ENCODE measurements at places on chromosomes 6 and 20.
A peak's percentile ranks its signal among the peaks of the same experiment; 100 is the strongest.

DNA sequence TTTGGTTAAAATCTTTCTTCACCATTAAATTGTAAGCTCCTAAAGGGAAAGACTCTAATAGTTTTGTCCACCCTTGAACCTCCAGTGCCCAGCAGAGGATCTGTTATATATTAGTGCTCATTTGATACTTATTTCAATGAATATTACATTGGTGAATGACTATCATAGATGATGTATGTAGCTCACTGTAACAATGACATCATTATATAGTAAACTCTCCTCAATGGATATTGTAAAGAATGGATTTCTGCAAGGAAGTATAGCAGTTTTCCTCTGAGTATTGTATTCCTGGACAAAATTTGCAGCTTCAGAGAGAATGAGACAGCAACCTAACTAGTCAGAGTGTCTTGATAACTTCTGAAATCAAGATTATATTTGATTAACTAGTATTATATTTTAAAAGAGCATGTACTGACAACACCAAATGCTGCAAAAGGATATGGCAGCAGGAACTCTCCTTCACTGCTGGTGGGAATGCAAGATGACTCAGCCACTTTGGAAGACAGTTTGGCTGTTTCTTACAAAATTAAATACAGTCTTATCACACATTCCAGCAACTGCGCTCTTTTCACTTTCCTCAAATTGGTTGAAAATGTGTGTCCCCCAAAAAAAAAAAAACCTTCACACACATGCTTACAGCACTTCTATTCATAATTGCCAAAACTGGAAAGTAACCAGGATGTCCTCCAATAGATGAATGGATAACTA, 189.8 kb upstream of the OPRM1 start:
- DNase-seq, result no peak

GRCh38 chr6:1890071-1890470, 280.4 kb downstream of the FOXC1 start:
- no peak for DNase-seq

- DNase-seq, result no peak
These were observed 14.9 kb downstream of the CRISP2 start for GRCh38 chr6:49698478-49698877.

DNA sequence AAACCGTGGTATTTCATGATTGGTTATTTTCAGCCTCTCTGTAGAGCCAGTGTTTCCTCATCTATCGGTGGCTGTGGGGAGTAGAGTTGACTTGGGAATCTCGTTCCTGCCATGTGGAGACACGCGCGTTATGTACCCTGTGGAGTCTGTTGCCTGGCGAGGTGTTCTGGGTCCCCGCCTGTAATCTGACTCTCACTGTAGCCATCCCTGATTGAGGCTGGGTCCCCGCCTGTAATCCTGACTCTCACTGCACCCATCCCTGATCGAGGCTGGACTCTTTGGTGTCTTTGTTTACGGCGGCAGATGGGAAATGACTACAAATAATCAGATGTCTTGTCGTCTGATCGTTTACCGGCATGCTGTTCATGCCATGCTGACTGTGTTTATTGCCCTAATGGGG, 153.9 kb downstream of the DTNBP1 start:
- DNase-seq, result no peak

- DNase-seq, result no peak
These were observed 308.4 kb upstream of the GJE1 start for GRCh38 chr6:141824350-141824749.

DNA sequence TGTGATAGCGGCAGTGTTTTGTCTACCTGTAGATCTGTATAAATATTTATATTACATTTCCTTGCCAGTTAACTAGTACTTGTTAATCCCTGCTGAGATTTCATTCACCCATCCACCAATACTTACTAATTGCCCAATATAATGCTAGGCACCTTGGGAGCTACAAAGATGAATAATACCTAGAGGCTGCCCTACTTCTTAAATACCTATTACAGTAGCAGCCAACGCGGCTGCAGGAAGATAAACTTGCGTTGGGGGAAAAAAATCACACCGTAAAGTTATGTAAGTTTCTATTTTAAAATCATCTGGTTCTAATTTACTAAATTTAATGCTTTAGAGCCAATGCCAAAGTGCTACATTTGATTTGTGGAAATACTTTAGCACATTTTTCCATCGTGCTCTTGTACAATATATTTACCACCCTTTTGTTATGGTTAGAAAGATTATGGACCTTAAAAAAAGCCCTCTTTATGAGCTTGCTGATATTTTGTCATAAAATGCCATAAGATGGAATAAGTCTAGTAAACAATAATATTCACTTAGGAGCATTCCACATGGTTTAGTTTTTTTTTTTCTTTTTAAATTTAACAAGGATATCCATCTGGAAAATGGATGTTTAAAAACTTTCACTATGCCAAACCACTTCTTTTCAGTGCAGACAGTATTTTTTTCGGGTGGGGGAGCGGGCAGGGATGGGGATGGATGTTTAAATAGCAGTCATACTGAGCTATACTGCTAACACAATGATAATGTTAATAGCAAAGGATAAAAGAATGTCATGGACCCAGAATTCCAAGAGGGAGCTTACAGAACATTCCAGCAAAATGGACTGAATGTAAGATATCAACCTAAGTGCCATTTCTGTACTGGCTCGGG, 13.2 kb upstream of the NEDD9 start:
- no peak for DNase-seq

- DNase-seq, result no peak
These were observed 83.2 kb upstream of the PAX1 start for GRCh38 chr20:21622097-21622857.

DNA sequence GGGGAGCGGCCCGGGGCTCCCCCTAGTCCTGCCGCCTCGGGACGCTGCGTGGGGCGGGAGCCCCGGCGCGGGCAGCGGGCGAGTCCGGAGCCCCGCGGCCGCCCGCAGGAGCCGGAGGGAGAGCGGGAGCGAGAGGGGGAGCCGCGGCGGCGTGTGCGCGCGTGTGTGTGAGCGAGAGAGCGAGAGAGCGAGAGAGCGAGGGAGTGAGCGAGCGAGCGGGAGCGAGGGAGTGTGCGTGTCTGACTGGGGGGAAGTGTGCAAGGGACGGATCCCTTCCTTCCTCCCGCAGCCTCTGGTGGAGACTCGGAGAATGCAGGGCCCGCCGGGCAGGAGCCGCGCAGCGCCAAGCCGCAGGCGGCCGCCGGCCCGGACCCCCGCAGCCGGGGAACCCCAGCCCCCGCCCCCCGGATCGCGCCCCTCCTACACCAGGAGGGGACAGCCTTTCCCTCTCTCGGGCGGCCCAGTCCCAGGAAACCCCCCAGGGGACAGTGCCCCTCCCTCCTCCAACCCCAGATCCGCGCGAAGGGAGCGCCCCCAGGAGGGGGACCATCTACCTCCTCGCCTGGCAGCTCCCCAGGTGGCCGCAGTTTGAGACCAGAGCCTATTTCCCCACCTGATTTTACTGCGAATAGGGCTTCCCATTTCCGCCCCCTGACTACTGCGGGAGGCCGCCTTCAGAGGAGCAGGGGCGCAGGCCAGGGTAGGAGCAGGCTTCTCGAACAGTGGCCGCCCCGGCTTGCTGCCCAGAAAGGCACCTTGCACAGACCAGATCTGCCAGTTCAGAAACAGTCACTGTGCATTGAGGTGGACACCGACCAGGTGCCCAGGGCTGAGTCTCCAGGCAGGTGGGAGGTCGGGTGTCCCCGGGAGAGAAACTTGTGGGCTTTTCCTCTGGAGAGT, at the start of gene CDH22:
Gene CDH22 (minus strand): TSS at position 241 of the 900 bp plus-strand sequence. CDS start 57,204 bp downstream, outside the sequence.
- DNase-seq, result peak; percentile 40

GRCh38 chr6:96899019-96899418, 1.3 kb upstream of the NDUFAF4 start:
- DNase-seq, result no peak

DNA sequence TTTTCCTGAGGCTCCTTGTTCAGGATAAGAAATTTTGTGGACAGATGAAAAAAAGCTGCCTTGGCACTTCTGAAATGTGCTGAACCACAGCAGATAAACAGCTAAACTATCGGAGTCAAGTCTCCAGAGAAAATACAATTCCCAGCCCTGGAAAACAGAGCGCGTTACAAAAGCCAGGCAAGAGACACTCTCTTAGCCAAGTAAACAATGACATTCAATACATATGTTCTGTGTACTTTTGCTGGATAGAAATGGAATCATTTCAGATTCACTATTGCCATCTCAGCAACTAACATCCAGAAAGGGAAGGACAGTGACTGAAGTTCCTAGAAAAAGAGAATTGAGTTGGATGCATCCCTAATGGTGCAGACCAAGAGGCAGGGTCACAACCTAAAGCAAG, 196.8 kb upstream of the NRSN1 start:
- no peak for DNase-seq

- no peak for DNase-seq
These were observed 104.9 kb upstream of the TFAP2D start for GRCh38 chr6:50608421-50608820.

DNA sequence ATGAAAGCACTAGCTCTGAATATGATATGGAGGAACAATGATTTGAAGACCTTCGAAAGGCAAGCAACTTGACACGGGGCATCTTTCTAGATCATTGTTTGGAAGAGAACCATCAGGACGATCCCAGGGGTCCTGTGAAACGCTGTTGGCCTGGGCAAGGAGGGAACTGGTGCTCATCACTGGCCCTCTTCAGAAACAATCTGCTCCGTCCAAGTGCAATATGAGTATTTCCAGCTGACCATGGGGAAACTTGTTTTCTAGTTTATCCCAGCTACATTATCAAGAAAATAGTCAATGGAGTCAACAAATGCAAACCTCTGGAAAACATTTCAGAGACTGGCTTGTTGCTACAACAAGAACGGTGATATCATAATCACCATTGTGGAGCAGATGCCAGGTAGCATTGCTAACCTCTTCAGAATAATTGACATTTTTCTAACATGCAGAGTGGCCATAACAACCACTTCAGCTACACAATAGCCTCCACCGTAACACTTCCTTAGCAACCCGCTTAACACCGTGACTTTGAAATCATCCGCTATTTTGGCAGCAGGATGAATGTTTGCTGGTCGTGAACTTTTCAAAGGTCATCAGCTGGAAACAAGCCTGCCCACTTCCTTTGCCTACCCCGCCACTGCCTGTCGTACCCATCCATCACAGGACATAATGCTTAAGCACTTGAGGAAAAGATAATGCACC, 112.0 kb upstream of the PDE10A start:
- no peak for DNase-seq

All from activated T-cell treated with anti-CD3 and anti-CD28 coated beads, Interleukin-2, amount 50 U/mL, for 48 hours (primary cell).